NCI-H510A treated with DMSO at 0.1 percent for 48 hours (cell line): ENCODE measurements at places on chromosomes 2 and 18.

DNA sequence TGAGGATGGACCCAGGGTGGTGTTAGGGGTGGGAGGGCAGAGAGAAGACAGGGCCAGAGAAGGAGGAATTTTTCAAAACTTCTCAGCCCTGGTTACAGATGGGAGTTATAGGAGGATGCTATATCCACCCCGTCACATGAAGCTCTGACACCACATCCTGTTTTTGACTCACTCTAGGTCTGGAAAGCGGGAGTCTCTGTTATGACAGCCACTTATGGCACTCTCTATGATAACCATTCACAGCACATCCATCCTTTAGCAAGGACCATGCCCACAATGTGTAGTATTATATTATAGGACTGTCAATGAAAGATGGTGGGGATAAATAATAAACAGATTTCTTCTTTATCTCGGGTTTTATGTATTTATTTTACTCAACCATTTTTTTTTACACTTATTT, 461.2 kb downstream of the CDH2 start:
- no peak for DNase-seq

- DNase-seq: no peak
Observed at GRCh38 chr18:9712611-9713010, 4.5 kb downstream of the RAB31 start.

GRCh38 chr2:74031221-74031620, 46.5 kb downstream of the TET3 start:
- DNase-seq: no peak

GRCh38 chr2:226295123-226295522, 504.5 kb downstream of the IRS1 start:
- DNase-seq: no peak

- no peak for DNase-seq
Observed at GRCh38 chr18:4232656-4233055, 222.5 kb downstream of the DLGAP1 start.

DNA sequence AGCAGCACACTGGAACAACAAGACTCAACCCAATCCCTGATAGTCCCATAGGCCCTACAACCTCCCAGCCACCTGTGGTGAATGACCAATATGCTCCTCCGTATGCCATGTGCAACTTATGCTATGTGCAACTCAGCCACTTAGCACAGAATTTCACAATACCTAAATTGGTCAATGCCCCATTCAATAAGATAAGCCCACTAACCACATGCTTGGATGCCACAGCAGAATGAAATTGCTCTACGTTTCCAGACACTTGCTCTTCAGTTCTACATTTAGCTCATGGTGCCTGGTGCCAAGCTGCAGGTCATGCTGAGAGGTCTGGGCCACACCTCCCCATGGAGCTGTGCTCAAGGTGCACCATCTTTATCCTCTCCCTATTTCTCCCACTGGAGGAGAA, 159.8 kb downstream of the EN1 start:
- no peak for DNase-seq

DNA sequence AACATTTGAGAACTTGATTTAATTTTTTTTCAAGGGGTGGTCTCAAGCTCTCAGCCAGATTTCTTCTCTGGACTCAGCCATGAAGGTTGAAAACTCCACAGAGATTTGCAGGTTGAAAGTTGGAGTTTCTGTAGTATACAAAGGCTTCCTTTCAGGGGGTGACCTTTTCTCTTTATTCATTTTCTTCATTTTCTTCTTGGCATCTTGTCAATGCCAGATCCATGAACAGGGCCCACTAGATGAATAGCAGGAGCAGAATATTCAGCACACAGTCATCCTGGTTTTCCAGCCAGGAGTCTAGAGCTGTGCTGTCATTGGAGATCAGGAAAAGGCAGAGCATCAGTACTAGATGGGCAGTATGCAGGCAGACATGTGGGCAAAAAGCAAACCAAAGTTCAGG, 62.0 kb downstream of the INSIG2 start:
- DNase-seq: no peak

- no peak for DNase-seq
Observed at GRCh38 chr18:61975526-61976326, 82.9 kb upstream of the RNF152 start.

GRCh38 chr2:113876503-113877387, 13.1 kb upstream of the ACTR3 start:
- peak; percentile 10 for DNase-seq

- DNase-seq: peak; percentile 49
Observed at GRCh38 chr2:168256448-168256847, 9.1 kb upstream of the STK39 start.

DNA sequence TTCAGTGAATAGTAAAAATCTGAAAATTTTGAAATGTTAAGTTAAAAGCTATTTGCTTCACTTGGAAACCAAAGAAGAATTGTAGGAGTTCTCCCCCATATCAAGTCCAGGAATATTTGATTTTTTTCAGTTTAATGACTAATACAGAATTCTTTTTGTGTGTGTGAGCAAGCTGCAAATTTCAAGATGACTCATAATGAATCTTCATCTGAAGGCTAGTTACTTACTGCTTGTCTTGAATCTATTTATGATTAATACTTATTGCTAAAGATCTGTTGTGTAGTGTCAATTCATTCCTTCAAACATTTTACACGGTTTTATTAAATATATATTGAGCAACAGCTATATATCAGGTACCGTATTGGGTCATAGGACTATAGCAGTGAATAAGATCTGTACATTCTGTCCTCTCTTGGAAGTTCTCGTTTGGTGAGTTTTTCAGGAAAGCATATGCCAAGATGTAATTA, 47.8 kb upstream of the CAVIN2 start:
- no peak for DNase-seq
